ENCODE measurements at places on chromosomes 12 and 14.

GRCh38 chr14:90382491-90383125, 14.2 kb upstream of the CALM1 start:
- DNase-seq = peak; percentile 86

- no peak for DNase-seq
Measured at GRCh38 chr14:81727218-81727617, 193.6 kb upstream of the SEL1L start.

DNA sequence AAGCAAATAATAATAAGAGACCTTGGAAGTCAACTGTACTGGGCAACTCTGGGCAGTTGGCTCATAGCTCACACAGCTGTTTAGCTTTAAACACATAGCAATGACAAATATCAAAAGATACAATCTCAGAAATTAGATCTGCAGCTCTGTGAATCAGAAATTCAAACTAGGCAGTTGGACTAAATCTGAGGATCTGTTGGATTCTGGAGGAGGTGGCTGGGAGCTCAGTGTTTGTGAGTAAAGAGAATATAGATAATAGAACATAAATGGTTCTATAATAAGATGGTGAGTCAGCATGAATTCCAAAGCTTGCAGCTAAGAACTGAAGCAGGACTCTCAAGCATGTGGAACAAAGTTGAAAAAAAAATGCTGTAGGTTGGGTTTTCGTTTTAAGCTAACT, 1949.4 kb upstream of the SEL1L start:
- DNase-seq = no peak

GRCh38 chr12:73531752-73532151, 1005.9 kb upstream of the ATXN7L3B start:
- no peak for DNase-seq

- no peak for DNase-seq
Measured at GRCh38 chr12:83985084-83985483, 927.5 kb downstream of the SLC6A15 start.

GRCh38 chr14:56892959-56893358, 82.7 kb upstream of the OTX2 start:
- DNase-seq = no peak

DNA sequence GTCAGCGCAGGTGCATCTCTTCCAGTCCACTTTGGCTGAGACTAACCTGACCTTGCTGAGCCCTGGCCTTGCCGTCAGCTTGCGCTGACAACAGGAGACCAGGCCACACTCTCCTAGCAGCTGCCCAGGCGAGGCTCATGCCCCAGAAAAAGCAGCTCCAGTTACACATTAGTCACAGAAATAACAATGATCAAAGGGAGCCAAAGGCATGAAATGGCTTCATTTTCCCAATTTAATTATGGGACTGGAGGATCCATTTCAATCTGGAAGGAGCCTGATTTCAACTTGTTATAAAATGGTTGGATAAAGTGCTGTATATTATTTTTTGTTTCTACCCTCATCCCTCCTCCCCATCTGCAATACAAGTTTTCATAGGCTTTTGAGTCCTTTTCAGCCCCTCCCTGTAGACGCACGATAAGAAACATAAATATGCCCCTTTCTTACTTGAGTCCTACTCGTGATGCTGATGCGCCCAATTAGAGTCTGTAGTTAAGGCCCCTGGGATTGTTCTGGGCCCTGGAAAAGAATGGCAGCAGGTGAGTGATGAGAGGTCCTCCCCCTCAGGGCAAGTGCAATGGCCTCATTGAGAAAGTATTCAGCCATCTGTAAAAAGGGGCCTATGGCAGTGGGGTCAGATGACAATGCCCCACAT, 376.0 kb downstream of the C12orf75 start:
- DNase-seq = peak; percentile 94

GRCh38 chr12:5715021-5715420, 230.0 kb downstream of the ANO2 start:
- peak; percentile 59 for DNase-seq

GRCh38 chr12:24424376-24424775, 474.9 kb upstream of the SOX5 start:
- no peak for DNase-seq

- peak; percentile 73 for DNase-seq
Measured at GRCh38 chr14:74425525-74426201, 347 bp downstream of the SYNDIG1L start.

DNA sequence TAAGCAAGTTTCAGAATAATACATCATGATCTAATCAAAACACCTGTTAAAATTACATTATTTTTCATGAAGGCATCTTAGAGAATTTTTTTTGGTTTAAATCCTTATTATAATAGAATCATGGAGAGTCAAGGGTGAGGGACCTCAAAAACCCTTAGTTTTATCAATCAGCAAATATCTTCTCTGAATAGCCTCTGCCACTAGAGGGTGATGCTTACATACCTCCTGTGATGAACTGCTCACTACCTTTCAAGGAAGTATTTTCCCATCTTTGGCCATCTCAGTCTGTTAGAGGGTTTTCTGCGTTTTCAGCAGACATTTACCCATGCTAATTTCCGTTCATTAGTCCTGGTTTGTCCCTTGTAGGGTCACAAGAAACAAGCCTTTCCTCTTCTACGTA, 200.2 kb downstream of the TRHDE start:
- DNase-seq = no peak

GRCh38 chr14:104119488-104120251, 18.7 kb upstream of the KIF26A start:
- DNase-seq = peak; percentile 54

DNA sequence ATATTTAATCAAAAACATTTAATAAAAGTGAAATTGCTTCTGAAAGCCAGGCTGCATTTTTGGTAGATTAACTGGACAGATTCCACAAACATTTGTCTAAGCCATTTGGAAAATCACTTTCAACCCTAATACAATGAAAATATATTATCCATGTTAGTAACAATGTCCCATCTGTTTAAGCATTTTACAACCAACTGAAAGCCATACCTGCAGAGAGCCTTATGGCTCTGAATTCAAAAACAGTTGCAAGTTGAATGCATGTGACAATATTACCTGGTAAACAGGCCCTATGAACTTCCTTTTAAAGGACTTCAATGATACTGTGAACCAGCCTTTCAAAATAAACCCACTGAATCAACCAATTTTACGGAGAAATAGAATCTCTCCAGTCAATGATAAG, 468.1 kb downstream of the BTG1 start:
- DNase-seq = no peak

DNA sequence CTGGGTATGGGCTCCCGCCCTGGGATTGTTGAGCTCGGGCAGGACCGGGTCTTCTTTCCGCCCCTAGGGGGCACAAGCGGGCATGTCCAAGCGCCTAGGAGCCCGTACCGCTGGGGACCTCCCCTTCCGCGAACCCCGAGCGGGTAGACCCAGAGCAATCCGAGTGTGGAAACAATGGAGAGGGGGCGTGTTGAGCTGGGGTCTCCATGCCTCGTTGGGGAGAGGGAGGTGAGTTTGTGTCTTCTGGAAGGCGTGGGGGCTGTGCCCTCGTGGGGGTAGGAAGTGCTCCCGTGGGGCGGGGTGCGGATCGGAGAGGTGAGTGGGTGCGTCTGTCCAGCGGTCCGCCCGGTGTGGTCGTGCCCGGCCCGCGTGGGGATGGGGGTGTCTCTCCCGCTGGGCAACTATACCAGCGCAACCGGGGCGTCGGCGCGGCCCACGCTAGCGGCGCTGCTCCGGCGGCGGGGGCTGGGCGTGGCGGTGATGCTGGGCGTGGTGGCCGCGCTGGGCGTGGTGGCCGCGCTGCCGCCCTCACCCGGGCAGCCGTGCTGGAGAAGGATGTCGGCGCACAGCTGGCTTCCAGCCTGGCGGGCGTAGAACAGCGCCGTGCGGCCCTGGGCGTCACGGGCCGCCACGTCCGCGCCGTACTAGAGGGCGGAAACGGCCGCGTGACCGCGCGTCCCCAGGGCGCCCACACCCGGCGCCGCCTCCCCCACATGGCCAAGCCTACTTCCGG, 12.2 kb downstream of the AGAP2 start:
- peak; percentile 84 for DNase-seq

All from kidney (tissue), 22 donors.